ENCODE measurements at places on chromosomes 2 and 18.

DNA sequence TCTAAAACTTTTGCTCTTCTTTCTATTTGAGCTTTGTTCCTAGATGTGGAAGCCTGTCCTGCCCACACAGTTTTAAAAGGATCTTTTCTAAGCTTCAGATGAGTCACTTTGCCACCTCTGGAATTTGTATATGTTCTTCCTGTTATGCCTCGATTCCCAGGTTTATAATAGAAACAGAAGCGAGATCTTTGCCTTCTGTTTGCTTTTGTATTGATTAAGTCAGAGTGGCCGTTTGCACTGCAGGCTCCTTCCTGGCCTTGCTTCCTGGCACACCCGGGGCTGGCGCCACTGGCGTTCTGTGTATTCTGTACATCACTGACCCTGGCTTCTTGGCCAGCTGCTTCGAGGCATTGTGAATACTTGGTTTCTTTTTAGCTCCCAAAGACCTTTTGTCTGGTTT is 91.8 kb downstream of the MTCL1 start:
- DNase-seq: no peak

DNA sequence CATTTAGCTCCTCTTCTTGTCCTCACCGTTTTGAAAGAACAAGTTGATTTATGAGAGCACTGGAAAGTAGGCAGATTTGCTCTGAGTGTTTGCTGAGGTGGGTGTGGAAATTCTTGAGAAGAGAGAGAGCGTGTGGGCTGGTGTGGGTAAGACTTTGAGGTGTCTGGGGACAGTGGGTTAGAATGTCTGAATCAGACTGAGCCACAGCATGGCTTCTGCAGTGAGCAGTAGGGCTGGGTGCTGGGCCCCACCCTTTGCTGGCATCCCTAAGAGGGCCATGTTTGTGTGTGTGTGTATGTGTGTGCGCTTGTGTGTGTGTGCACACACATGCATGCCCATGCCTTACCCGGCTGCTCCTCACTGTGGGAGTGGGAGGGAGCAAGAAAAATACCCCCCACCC is 63.7 kb downstream of the COPS8 start:
- no peak for DNase-seq

DNA sequence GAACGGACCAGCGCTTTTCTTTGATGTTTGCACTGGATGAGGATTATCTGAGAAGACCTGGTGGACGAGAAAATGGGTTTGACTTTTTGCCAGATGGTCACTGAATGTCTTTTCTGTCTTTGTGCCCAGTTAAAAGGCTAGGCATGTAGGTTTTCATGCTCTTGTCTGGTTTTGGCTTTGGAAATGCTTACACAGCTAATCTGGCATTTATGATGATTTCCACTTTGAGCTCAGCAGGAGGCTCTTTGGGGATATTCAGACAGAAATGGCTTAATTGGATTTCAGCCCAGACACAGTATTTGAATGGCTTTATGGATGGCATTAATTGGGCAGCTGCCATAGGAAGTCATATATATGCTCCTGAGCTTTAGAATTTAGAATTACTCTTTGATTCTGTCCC is 59.6 kb downstream of the NCK2 start:
- DNase-seq: no peak

DNA sequence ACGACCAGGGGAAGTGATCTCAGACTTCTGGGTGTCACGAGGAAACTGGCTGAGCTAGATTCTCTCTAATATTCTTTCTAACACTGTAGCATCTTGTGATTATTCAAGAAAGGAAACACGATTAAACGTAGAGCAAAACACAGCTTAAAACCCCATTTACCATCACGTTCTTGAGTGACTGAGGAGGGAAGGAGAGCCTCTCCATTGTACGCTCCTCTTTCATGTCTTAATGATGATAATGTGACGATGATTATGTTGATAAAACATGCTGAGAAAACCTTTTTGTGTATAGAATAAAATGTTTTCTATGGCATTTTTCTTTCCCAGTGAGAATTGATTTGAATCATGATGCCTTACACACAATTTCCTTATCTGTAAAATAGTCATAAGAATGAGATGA is 705.6 kb upstream of the ID2 start:
- DNase-seq: no peak

- DNase-seq: no peak
These were observed 122.3 kb upstream of the DDX18 start for GRCh38 chr2:117692001-117692763.

DNA sequence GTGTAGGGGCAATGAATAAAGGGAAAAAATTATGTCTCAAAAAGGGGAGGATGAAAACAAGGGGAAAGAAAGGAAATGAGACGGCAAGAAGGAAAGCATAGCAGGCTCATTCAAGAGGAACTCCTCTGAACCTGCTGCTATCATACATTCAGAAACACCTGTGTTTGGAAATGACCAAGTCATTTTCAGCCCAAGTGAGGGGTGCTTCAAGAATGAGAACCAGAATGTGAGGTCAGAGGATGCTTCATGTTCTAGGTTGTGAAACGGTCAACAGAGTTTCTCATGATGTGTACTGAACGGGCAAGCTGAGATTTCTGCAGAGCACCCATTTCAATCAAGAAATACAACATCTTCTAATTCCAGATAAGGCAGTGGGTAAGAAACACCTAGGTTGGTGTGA is 1367.2 kb upstream of the CELF4 start:
- DNase-seq: no peak

- DNase-seq: no peak
These were observed 176.3 kb downstream of the PIK3C3 start for GRCh38 chr18:42131066-42131929.

DNA sequence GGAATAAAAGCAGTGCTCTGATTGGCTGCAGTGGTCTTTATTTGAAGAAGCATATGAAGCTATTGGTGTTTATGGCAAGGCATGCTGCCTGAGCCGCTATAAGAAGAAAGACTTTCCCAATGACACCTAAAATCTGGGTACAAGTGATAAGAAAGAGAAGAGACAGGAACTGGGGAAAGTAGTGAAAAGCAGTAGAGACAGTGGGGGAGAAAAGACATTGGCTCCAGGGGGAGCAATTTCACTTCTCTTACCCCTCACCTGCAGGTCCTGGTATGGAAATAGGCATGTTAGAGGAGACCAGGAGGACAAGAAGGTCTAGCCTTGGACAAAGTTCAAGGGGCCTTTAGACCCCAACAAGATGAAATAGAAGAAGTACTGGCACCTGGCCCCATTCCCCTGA is 47.1 kb downstream of the PLCL1 start:
- DNase-seq: no peak

GRCh38 chr2:19753818-19754217 is 148.0 kb downstream of the TTC32 start:
- DNase-seq: no peak

GRCh38 chr2:37832590-37833197 is 92.4 kb upstream of the RMDN2 start:
- DNase-seq: peak; percentile 84

- DNase-seq: no peak
These were observed 36.1 kb upstream of the GPD2 start for GRCh38 chr2:156399950-156400705.

- DNase-seq: no peak
These were observed 57.4 kb downstream of the SPP2 start for GRCh38 chr2:234107861-234108260.

DNA sequence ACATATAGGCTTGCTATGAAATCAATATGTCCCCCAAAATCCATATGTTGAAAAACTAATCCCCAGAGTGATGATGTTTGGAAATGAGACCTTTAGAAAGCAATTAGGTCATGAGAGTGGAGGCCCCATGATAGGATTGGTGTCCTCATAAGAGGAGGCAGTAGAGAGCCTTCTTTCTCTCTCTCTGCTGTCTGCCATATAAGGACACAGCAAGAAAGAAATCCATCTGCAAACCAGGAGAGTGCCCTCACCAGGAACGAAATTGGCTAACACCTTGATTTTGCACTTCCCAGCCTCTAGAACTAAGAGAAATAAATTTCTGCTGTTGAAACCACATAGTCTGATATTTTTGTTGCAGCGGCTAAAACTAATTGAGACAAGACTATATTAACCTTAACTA is 89.5 kb downstream of the NBAS start:
- no peak for DNase-seq

GRCh38 chr2:197219636-197220035 is 90.9 kb downstream of the ANKRD44 start:
- DNase-seq: no peak

DNA sequence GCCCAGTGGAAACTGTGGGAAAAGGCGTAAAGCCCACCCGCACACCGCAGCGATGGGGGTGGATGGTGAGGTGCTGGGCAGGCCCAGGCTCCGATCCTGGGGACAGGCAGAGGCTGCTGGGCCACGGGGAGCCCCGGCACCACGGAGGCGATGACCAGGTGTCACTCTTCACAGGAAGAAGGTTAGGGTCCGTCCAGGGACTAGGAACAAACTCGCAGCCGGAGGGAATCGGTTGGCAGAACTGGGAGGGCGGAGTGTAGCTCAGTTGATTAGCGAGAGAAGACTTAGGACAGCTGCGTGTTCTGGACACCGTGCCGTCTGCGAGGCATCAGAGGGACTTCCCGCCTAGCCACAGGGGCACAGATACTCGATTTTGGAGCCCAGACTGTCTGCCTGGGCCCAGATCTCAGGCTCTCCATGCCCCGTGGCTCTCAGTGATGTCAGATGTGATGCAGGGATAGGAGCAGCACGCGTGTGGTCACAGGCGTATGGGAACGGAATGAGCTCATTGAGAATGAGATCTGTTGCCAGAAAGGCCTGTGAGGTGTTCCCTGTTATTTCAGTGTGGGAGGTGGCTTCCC is 16.1 kb upstream of the ALLC start:
- DNase-seq: no peak

DNA sequence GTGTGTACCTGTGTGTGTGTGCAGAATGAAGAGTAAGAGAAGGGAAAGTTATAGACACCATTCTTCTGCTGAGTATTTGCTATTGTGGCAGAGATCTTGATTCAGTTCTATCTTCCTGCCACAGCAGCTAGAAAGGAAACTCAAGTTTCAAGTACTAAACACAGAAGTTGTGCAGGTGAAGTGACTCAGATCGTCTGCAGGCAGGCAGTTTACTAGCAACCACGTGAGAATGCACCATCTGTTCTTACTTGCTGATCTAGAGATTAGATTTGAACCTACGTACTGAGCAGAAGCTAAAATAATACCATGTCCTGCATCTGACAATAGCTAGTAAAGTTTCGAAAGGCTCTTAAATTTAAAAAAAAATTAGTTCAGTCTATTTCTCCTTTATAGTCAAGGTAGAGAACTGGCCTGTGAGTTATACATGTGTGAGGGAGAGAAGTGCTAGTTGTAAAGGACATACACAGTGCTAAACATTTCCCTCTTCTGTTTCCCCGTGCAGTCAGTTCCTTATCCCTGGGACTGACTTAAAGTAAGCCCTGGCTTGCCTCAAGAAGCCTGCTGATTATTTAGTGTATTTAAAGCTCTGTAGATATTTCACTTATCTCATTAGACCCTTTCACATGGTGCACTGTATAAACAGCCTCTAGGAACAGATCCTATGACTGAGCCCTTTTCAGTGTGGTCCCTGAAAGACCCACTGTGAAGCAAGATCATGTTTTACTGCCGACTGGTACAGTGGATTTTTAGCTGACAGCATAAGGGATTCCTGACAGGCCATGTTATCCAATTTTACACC is 45.0 kb downstream of the SLC38A11 start:
- no peak for DNase-seq

- no peak for DNase-seq
These were observed 450.7 kb upstream of the PIK3C3 start for GRCh38 chr18:41504316-41504715.

Measured in activated T-cell treated with anti-CD3 and anti-CD28 coated beads, Interleukin-2, amount 50 U/mL, for 4 hours (primary cell).